Body of pancreas (tissue), 4 donors: ENCODE measurements at places on chromosomes 1 and 21.

GRCh38 chr21:26159869-26160268 is 10.7 kb downstream of the APP start:
- H3K27ac ChIP-seq = no peak overlapping the region
- no peak overlapping the region for H3K4me3 ChIP-seq
- no peaks in the 10 kb centered on the region for H3K36me3 ChIP-seq

DNA sequence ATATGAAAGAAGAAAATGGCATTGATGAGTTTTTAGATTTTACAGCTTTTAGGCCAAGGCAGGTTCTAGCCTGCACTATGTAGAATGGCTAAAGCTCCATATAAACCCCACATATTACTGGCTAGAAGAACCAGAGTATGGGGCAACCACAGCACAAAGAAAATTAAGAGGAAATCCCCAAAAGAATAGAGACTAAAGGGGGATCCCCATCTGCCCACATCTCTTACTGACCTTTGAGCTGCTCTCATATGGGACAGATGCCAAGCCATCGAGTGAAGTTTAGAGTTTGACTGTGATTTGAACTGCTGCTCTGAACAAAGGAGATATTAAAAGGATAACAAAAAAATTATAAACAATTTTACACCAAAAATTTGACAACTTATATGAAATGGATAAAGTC is 102.2 kb upstream of the HAO2 start:
- no peaks in the 10 kb centered on the region for H3K4me1 ChIP-seq
- no peaks in the 10 kb centered on the region for H3K36me3 ChIP-seq
- no peak overlapping the region for H3K27ac ChIP-seq
- H3K27me3 ChIP-seq = no peaks in the 10 kb centered on the region
- H3K4me3 ChIP-seq = no peak overlapping the region

GRCh38 chr1:46030876-46031660 is 101.4 kb downstream of the PIK3R3 start:
- no peaks in the 10 kb centered on the region for H3K27me3 ChIP-seq
- no peaks in the 10 kb centered on the region for H3K36me3 ChIP-seq
- peak; percentile 55 for DNase-seq
- H3K27ac ChIP-seq = no peak overlapping the region

DNA sequence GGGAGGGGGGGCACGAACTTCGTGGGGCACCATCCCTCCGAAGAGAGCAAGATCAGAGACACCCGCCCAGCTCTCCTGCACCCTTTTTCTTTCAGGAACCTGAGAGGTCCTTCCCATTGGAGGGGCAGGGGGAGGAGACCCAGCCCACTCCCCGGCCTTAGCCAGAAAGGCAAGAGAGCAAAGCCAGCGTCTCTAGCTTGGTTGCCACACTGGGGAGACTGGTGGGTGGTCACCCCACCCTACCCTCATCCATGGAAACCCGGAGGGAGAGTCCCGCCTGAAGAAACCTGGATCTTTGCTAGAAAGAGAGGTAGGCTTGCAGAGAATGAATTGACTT is 246 bp downstream of the ATP2B4 start:
- peak overlapping the region; percentile 8 for H3K4me3 ChIP-seq
- no peaks in the 10 kb centered on the region for H3K36me3 ChIP-seq
- peaks cover 51% of the 10 kb centered on the region for H3K4me1 ChIP-seq
- H3K27ac ChIP-seq = peak overlapping the region; percentile 88
- H3K27me3 ChIP-seq = no peaks in the 10 kb centered on the region
- no peak for DNase-seq

- no peaks in the 10 kb centered on the region for H3K27me3 ChIP-seq
- no peak overlapping the region for H3K4me3 ChIP-seq
Observed at GRCh38 chr1:91864017-91864700, 21.8 kb downstream of the TGFBR3 start.

DNA sequence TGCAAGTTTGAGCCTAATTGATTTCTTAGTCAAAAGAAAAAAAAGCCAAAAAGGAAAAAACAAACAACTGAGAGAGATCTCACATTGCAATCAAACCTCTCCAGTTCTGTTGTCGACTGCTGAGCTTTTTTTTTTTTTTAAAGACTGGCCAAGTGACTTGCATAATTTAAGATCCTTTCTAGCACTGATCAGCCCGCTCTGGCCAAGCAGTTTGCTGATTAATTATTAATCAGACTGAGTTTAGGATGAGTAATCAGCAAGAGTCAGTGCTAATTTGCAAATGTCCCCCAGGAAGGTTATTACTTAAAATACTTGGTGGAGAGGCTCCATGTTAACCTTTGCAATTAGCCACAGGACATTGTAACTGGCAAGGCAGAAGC is 39.3 kb downstream of the HMGB4 start:
- H3K36me3 ChIP-seq = no peaks in the 10 kb centered on the region
- no peak for DNase-seq
- H3K4me3 ChIP-seq = no peak overlapping the region
- no peak overlapping the region for H3K27ac ChIP-seq
- no peaks in the 10 kb centered on the region for H3K27me3 ChIP-seq
- peaks cover 8% of the 10 kb centered on the region for H3K4me1 ChIP-seq

GRCh38 chr1:44049839-44050238 is 18.6 kb upstream of the SLC6A9 start:
- no peaks in the 10 kb centered on the region for H3K36me3 ChIP-seq
- no peaks in the 10 kb centered on the region for H3K27me3 ChIP-seq
- no peak overlapping the region for H3K27ac ChIP-seq
- no peak for DNase-seq
- no peak overlapping the region for H3K4me3 ChIP-seq

- no peaks in the 10 kb centered on the region for H3K36me3 ChIP-seq
- no peaks in the 10 kb centered on the region for H3K4me1 ChIP-seq
- H3K27ac ChIP-seq = no peak overlapping the region
- H3K4me3 ChIP-seq = no peak overlapping the region
- H3K27me3 ChIP-seq = no peaks in the 10 kb centered on the region
- DNase-seq = no peak
Observed at GRCh38 chr1:168163670-168164069, 15.1 kb upstream of the TIPRL start.

- no peak for DNase-seq
- H3K36me3 ChIP-seq = no peaks in the 10 kb centered on the region
- H3K27me3 ChIP-seq = no peaks in the 10 kb centered on the region
- no peak overlapping the region for H3K27ac ChIP-seq
- no peak overlapping the region for H3K4me3 ChIP-seq
- no peaks in the 10 kb centered on the region for H3K4me1 ChIP-seq
Observed at GRCh38 chr1:77134359-77134758, 84.9 kb downstream of the PIGK start.
